ENCODE measurements at places on chromosomes 12 and 14. TPM values are rescaled to one million over a fixed set of nuclear protein-coding genes. Genes with fewer than 3 reads are reported as not detected.

SERPINA12 gene
- not detected for total RNA-seq

GAS2L3 gene
- 0.22 TPM for total RNA-seq

NGB gene
- total RNA-seq = not detected

ADAMTS20 gene
- not detected for total RNA-seq
